ENCODE measurements at places on chromosomes 5 and 9. TPM values are rescaled to one million over a fixed set of nuclear protein-coding genes. Genes with fewer than 3 reads are reported as not detected.

- DNase-seq = no peak
These were observed 77.2 kb upstream of the OSMR start for GRCh38 chr5:38768412-38769211.

DNA sequence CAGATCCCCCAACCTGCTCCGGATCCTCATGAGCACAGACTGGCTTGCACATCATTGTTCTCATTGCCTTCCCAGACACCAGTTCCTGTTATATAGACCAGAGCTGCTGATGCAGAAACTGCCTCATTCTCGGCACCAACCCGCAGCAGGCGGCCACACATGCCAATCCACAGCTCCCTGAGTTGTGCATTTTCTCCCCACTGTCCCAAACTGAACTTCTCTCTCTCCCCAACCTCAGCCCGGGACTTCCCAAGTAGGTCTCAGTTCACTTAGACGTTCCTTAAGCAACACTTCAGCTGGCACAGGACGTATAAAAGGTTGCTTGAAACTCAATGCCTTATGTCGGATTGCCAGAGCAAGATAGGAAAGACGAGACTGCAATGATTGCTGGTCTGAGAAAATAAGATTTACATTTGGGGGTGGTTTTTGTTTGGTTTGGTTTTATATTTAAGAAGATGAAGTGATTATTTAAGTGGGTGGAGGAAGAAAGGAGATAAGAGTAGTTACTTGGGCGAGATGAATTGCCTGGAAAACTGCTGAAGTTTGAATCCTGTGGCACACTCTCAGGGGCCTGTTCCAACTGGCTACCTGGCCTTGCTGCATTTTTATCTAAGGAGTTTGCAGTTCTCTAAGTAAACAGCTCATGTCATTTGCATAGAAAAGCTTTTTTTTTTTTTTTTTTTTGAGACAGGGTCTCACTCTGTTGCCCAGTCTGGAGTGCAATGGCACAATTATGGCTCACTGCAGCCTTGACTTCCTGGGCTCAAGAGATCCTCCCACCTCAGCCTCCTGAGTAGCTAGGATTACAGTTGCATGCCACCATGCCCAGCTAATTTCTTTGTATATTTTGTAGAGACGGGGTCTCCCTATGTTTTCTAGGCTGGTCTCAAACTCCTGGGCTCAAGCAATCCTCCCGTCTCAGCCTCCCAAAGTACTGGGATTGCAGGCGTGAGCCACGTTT lies 155.4 kb downstream of the GOLPH3 start:
- DNase-seq = no peak

- no peak for DNase-seq
These were observed 294.6 kb downstream of the SEC61B start for GRCh38 chr9:99516657-99517049.

- peak; percentile 65 for DNase-seq
These were observed 215.5 kb downstream of the PDZD2 start for GRCh38 chr5:31854181-31855133.

DNA sequence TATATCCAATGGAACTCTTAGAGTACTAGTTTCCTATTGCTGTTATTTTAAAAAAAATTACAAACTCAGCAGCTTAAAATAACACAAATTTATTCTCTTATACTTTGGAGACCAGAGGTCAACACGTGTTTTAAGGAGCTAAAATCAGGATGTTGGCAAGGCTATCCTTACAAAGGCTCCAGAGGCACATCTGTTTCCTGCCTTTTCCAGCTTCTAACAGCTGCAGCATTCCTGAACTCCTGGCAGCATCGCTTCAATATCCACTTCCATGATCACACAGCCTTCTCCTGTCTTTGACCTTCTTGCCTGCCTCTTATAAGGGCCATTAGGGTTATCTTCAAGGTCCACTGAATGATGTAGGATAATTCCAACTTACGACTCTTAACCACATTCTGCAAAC lies 92.2 kb upstream of the CCNG1 start:
- DNase-seq = no peak

The QRFP gene
- 0.61 TPM for polyA plus RNA-seq

The MCTP1 gene
- polyA plus RNA-seq = 4.0 TPM

The C9orf85 gene
- polyA plus RNA-seq = 16.8 TPM

All from left renal pelvis (tissue), 4 donors.